GM12891 (cell line): ENCODE measurements at places on chromosomes 11 and 22.

GRCh38 chr22:20229916-20230775, 38.0 kb downstream of the RTN4R start:
- no peak for DNase-seq

DNA sequence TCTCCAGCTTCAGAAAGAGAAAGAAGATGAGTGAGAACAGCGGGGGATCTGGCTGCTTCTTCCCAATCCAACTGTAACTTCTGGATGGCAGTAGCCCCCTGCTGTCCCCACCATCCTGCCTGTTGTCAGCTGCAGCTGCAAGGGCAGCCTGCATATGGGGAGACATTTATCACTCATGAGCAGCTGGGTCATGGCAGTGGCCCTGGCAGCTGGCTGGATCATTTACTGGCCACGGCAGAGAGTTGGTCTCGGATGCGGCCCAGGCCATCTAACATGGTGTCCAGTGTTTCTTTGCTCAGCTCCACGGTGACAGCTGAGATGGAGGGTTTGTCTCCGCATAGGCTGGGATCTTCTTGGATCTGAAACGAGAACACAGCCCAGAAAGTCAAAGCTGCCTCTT, 14.8 kb downstream of the COMMD9 start:
- no peak for DNase-seq

- no peak for DNase-seq
These were observed 467.8 kb downstream of the TBC1D22A start for GRCh38 chr22:47230251-47230650.

DNA sequence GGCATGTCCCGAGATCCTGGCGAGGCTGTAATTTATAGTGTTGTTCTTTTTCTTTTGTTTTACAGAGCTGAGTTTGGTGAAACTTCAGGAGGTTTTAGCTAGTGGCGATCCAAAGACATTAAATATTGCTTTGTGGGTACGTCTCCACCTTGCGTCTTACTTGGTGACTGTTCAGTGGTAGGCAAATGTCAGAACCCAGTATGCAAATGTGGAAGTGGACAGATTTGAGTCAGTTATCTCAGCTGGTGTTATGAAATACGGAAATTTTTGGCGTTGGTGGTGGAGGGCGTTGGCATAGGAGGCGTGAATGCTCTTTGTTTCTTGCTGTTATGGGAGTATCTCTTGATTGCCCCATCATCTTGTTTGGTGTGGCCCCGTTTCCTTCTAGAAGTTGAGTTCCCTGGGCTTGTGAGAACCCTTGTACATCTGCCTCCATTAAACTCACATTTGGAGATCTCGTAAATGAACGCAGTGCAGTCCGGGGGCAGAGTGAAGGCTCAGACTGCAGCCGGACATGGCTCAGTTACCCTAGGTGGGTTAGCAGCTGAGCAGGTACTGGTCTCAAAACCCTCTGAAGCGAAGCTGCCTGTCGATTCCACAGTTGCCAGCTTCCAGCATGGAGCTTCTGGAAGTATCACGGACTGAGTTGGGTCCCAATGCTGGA, 39.9 kb downstream of the PTPRJ start:
- peak; percentile 41 for DNase-seq

- no peak for DNase-seq
These were observed 32.1 kb downstream of the HSD17B12 start for GRCh38 chr11:43712676-43713075.

- peak; percentile 22 for DNase-seq
These were observed 16.6 kb upstream of the MS4A6E start for GRCh38 chr11:60310407-60310998.

- no peak for DNase-seq
These were observed 4.8 kb upstream of the SAA2 start for GRCh38 chr11:18253233-18253632.
